ENCODE measurements at places on chromosomes 2 and 18.

- no peak for DNase-seq
Measured at GRCh38 chr2:100038011-100038410, 104.4 kb downstream of the AFF3 start.

- DNase-seq = no peak
Measured at GRCh38 chr2:110173523-110173922, 31.3 kb downstream of the NPHP1 start.

DNA sequence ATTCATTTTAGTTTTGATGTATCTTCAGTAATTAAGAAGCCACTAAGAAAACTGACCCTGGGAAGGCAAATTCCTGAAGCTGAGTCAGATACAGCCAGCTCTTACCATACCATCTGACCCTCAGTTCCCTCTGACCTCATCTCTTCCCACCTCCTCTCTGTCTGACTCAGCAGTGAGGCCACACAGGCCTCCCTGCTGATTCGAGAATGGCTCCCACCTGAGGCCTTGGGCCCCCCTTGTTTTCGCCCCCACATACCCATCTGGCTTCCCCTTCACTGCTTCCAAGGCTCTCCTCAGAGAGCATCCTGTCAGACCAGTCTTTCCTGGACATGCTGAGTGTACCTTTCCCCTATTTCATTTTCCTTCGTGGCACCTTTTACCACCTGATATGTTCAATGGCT, 71.0 kb upstream of the CYP1B1 start:
- DNase-seq = no peak

DNA sequence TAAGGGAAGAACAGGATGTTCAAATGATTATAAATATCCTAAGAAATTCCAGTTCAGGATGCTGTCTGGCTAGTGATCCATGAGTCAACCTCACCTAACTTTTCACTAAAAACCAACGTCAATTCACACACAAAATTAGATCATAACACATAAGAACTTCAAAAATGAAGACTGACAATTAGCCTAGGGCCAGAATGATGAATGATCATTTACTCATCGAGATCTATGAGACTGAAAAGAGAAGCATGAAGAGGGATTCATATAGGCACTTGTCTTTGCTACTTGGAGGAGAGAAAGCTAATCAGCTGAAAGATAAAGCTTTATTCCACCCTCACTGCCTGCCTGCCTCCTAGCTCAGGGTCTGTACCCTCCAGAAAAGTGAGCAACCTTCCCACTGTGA, 29.8 kb downstream of the ADD2 start:
- DNase-seq = no peak

DNA sequence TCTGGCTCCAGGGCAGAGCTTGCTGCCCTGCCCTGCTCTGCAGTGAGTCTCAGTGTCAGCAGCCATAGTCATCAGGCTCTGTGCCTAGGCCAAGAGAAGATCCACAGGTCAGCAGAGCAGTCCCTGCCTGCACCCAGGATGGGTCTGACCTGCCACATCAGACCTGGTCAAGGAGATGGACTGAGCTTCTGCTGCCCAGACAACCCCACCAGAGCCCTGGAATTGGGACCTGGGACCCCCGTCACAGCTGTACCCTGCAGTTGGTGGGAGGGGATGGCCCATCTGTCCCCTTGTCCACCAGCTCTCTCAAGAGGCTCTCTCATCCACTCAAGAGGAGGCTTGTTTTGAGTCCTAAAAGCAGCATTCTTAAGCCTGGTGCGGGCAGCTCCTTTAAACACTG, 142.6 kb downstream of the TFCP2L1 start:
- no peak for DNase-seq

DNA sequence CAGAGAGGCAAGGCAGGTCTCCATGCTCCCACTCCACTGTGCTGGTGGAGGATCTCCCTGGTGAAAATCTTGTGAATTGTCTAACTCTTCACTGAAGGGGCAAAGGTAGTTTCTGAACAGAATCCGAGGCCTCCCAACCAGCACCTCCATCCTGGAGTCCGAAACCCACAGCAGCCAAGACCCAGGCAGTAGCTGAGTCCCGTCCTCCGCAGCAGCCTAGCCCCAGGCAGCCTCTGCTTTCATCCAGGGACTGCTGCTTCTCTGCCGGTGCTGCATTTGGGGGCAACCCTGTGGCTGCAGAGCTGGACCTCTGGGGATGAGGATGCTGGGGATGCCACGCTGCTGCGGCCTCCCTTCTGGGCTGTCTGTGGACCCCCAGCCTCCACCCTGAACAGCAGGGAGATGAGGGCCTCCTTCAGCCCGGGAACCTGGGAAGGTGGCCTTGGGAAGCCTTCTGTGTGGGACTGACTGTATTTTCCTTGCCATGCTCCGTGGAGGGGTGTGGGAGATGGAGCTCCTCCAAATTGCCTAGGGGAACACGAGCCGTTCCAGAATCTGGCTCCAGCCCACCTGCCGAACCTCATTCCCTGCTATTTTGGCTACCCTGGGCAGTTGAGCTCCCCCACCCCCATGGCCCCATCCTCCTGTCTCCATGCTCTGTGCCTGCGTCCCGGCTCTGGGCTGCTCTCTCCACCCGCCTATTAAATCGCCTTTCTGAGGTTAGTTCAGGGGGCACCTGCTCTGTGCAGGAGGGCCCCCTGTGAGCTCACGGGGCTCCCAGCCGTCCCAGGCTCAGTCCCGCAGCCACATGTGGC, 48.2 kb downstream of the GREB1 start:
- DNase-seq = no peak

GRCh38 chr18:65544701-65545100, 206.1 kb upstream of the CDH7 start:
- DNase-seq = no peak

DNA sequence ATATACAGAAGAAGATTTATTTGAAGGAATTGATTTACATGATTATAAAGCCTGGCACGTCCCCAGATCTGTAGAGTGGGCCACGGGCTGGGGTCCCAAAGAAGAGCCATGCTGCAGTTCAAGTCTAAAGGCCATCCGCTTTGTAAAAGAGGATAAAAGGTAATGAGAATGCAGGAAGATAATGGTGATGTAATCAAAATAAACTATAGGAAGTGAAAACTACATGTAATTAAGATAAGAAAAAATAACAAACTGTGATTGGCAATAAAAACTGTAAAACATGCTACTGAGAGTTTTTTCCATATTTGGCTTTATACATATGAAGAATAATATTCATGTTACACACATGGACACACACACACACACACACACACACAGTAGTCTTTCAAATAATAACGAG, 59.0 kb upstream of the TMEFF2 start:
- DNase-seq = no peak

DNA sequence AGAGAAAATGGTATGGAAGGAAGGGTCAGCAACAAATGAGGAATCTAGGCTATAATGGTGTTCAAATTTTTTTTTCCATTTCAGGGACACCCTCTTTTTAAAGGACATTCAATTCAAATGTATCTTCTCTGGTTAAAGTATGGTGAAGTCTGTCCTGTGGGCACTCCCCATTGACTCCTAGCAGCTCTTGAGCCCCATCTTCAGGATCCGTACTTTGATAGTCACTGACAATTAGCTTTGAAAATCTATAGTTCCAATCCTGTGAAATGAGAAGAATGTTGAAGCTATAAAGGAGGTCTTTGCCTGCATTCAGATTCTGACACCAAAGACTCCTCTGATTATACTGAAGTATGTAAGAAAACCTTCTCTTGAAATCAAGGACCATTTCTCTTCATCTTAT, 43.3 kb downstream of the KCNH7 start:
- DNase-seq = no peak

DNA sequence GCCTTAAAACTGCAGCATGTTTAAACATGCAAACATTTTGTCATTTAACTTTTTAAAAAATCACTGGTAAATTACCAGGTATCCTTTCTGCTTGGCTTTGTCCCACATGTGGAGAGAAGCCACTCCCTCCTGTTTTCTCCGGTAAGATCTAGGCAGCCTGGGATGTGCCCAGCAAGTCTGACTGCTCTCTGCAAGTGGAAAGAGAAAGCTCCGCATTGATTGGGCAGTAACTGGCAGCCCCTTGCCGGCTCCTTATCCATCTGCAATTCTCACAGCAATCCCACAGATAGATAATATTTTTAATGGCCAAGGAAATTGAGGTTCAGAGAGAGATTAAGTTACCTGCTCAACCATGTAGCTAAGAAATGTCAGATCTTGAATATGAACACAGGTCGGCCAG, 136.1 kb downstream of the TMEM200C start:
- DNase-seq = no peak

GRCh38 chr2:65834062-65834461, 401.7 kb upstream of the SPRED2 start:
- DNase-seq = no peak

- DNase-seq = no peak
Measured at GRCh38 chr2:218405746-218406208, 6.1 kb downstream of the CTDSP1 start.

GRCh38 chr2:240702640-240703011, 11.0 kb downstream of the AQP12A start:
- DNase-seq = no peak

DNA sequence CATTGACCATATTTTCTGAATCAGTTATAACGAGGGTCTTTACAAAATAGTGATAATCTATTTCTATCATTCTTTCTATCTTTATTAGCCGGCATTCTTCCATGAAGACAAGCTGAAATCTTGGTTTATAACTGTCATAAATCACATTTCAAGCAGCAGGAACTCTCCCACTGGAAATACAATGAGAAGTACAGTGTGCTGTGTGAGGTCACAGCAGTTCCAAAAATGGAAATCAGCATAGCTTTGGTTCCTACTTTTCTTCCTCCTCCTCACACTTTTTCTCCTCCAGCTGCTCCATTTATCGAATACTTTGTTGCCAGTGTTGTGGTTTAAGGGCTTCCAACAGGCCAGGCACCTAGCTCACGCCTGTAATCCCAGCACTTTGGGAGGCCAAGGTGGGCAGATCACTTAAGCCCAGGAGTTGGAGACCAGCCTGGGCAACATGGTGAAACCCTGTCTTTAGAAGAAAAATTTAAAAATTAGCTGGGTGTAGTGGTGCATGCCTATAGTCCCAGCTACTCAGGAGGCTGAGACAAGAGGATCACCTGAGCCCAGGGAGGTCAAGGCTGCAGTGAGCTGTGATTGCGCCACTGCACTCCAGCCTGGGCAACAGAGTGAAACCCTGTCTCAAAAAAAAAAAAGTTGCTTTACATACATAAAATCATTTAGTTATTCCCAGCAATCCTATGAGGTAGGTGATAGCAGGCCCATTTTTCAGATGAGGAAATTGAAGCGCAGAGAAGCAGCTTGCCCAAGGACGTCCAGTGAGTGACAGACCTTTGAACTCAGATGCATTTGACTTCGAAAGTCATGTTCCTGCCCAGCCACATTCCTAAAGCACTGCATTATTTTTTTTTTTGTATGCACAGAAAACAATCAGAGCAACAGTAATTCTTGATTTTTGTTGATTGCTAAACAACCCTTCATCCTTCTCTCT, 34.0 kb upstream of the GPR55 start:
- DNase-seq = no peak

GRCh38 chr2:120206022-120206581, 17.1 kb downstream of the TMEM185B start:
- DNase-seq = no peak

- no peak for DNase-seq
Measured at GRCh38 chr18:67520351-67520921, 3.9 kb upstream of the DSEL start.

All from bone marrow (tissue), 2 donors.